ENCODE measurements at places on chromosomes 12 and 14.

DNA sequence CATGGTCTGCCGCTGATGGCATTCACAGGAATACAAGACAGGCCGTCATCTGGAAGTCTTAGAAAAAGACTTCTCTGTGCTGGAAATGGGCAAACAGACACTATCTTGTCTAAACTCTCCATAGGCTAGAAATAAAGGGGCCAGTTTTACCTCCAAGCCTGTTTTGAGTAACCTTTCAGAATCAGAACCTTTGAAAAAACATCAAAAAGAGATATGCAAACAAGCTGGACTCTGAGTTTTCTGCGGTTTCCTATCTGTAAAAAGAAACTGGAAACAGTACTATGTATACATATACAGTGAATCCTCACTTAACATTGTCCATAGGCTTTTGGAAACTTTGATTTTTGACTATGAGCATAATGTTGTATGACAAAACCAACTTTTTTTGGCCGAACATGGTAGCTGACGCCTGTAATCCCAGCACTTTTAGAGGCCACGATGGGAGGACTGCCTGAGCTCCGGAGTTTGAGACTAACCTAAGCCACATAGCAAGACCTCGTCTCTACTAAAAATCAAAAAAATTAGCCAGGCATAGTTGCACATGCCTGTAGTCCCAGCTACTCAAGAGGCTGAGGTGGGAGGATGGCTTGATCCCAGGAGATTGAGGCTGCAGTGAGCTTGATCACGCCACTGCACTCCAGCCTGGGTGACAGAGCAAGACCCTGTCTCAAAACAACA is 92.9 kb upstream of the MAX start:
- DNase-seq: no peak

DNA sequence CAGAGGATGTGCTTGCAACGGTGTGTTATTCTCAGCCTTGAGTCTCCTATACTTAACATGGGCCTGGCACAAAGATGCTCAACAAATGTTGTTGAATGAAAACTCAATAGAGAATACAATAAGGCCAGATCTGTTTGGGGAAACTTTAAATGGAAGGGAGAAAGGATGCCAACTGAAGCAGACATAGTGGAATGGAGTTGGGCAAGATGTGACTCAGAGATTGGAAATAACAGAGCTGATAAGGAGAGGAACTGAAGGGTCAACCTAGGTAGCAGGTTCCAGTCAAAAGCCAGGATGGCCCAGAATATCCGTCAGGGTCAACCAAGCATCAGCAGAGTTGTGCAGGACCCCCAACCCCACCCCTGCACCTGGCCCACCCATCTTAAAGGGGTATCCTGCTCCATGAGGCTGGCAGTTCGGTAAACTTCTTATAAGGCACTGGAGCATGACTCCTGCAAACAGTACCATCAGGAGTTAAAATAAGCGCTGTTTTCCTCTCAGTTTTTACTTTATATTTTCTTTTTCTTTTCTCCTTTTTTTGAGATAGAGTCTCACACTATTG is 1.1 kb upstream of the BCDIN3D start:
- DNase-seq: no peak

- DNase-seq: no peak
These were observed 26.9 kb downstream of the IQSEC3 start for GRCh38 chr12:93266-94005.

- DNase-seq: peak; percentile 47
These were observed 84.4 kb downstream of the C2CD5 start for GRCh38 chr12:22459838-22460490.

GRCh38 chr12:20646239-20646827 is 48.8 kb upstream of the SLCO1C1 start:
- DNase-seq: no peak

DNA sequence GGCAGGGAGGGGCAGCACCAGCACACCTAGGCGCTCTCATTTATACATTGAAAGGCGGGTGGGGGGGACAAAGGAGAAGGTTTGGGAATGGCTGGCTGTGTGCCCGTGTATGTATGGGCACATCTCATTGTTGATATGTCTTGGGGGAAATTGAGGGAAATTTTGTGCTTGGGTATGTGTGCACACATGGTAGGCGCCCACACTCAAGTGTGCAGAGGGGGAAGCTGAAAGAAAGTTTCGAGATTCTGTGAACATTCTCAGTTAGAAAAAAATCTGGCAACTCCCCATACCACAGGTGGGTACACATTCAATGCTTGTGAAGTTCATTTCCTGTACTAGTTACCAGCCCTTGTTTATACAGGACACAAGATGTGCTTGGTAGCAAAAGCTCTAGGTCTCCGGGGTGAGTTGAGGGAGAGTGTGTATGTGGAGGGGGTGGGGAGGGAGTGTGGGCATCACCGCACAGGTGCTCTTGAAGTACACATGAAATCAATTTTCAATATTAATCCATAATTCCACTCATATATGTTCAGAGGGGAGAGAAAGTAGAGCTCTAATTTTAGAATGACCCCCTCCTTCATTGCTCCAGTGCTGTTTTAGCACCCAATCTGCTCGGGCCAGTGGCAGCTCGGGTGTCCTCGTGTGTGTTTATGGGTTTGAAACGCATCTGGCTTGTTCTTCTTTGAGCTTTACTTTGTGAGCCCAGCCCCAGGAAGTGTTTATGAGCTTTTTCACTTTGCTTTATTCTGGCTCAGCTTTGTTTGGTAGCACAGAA is 286.0 kb downstream of the ZFP36L1 start:
- no peak for DNase-seq

GRCh38 chr14:33369972-33370371 is 431.3 kb downstream of the NPAS3 start:
- no peak for DNase-seq

DNA sequence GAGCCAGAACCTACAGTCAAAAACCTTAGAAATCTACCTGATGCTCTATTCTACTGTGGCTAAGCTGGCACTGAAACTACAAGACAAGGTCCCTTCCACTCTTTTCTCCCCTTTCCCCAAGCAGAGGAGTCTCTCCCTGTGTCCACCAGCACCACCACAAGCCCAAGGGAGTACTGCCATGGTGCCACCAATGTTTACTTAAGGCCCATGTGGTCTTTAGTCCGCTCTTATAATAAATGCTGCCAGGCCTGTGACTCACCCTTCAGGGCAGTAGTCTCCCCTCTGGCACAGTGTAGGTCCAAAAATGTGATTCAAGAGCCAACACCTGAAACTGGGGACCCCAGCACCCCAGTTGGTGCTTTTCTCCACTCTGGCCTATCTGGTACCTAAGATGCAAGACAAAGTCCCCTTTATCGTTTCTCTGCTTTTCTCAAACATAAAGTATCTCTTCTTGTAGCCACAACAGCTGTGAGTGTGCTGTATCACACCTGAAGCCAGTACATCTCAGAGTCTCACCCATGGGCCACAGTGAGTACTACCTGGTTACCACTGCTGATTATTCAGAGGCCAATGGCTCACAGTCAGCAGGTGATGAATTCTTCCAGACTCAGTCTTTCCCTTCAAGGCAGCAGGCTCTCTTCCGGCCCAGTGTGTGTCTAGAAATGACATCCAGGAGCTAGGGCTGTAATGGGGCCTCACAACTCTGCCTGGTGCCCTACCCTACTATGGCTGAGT is 29.3 kb downstream of the SLC38A2 start:
- no peak for DNase-seq

DNA sequence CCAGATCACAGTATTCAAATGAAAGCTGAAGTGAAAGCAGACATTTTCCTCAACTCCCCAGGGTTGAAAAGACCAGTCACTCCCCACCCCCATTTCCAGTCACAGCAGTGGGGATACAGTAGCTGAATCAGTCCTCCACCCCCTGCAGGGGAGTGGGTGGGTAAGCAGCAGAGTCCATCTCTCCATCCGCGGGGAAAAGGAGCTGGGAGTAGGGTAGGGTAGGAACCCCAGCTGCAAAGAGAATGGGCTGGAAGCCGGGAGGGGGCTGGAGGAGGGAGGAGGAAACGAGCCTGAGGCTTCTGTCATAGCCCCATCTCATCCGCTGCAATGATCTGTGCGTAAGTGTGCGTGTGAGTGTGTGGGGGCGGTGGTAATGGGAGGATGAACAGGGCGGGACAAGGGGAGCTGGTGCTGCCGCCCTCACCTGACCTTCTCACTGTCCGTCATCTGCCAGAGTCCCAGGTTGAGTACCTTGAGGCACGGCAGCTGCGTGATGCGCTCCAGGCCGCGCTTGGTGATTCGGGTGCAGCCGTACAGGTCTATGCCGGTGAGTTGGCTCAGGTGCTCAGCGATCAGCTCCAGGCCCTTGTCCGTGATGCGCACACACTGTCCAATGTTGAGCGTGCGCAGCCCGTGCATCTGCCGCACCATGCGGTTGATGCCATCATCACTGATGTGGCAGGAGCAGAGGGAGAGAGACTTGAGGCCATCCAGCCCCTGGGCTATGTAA is 1.8 kb downstream of the FBXL14 start:
- no peak for DNase-seq

- DNase-seq: no peak
These were observed 3.5 kb downstream of the VWF start for GRCh38 chr12:6120796-6121473.

GRCh38 chr14:61438036-61438435 is 116.7 kb downstream of the PRKCH start:
- no peak for DNase-seq

DNA sequence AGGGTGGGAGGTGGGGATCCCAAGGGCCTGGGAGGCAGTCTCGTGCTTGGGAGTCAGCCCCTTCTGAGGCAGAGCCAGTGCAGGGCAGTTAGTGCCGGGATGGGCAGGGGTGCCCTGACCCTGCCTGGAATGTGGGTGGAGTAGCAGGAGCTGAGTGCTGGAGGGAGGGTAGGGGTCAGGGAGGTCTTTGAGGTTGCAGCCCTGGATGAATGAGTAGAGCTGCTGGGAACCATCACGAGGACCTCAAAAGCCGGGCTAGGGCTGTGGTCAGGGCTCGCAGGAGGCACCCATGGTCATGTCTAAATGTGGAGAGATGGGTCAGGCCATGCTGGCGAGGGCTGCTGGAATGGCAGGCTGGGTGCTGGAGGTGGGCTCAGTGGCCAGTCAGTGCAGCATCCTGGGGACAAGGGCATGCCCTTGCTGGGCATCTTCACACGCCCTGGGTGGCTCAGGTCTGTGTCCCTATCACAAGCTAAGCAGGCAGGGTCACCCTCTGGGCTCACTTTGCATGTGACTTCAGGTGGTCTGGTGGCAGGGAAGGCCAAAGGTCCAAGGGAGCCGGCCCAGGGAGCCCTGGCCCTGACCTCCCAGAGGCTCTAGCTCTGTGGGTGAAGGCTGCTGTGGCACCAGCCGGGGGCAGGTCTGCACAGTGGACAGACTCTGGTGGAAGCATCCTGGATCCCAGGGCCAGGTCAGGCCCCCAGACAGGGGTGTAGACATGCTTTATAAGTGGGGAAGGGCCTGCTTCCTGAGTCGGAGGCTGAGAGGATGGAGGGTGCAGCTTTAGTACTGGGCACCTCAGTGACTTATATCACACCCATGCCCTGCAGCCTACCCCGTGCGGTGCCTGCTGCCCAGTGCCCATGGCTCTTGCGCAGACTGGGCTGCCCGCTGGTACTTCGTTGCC is 24.5 kb downstream of the PAPLN start:
- DNase-seq: no peak

- DNase-seq: no peak
These were observed 8.3 kb downstream of the DIO2 start for GRCh38 chr14:80202888-80203562.

- DNase-seq: no peak
These were observed 79.8 kb downstream of the TMEM260 start for GRCh38 chr14:56659378-56659777.

DNA sequence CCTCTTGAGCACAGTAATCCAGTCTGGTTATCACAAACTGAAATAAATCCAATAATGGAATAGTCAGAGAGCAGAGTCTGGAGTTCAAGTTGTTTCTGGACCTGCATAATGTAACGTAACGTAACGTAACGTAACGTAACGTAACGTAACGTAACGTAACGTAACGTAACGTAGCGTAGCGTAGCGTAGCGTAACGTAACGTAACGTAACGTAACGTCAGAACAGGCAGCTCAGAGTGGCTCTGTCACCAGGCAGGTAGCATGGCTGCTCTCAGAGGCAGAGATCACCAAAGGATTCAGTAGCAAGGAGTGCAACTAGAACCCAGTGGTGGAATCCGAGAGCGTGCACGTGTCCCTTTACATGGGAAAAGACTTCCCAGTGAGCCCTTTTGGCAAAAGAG is 85.7 kb upstream of the USP44 start:
- no peak for DNase-seq

DNA sequence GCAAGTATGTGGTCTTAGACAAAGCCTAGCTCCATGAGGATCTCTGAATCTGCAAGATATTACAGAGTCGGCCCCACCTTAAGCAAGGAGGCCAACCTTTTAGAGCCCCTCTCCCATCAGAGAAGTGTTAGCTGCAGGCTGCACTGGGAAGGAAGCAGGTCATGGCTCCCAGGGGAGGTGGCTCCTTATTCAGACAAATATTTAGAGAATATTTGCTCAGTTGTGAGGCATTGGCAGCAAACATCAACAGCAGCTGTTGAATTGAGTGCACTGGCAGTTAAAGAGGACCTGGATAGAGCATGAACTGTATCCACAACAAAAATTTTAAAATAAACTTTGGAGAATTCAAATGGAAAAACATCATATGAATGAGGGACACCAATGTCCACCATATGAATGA is 44.7 kb downstream of the FSCB start:
- no peak for DNase-seq

DNA sequence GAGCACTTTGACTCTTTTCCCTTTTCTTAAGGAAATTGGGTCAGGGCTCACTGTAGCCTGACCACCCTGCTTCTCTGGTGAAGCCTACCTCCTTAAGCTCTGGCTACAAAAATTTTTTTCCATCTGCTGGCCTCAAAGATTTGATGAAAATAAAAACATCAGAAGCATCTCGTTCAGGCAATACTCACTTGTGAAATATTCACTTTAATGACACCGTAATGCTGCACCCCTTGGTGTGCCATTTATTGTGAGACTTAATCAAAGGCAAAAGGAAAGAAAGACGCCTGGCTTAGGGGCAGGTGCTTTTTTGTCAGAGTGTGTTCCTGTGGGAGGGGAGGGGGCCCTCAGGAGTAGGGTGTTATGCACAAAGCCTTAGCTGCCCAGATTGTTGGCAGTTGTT is 155.0 kb upstream of the TMPO start:
- DNase-seq: no peak

DNA sequence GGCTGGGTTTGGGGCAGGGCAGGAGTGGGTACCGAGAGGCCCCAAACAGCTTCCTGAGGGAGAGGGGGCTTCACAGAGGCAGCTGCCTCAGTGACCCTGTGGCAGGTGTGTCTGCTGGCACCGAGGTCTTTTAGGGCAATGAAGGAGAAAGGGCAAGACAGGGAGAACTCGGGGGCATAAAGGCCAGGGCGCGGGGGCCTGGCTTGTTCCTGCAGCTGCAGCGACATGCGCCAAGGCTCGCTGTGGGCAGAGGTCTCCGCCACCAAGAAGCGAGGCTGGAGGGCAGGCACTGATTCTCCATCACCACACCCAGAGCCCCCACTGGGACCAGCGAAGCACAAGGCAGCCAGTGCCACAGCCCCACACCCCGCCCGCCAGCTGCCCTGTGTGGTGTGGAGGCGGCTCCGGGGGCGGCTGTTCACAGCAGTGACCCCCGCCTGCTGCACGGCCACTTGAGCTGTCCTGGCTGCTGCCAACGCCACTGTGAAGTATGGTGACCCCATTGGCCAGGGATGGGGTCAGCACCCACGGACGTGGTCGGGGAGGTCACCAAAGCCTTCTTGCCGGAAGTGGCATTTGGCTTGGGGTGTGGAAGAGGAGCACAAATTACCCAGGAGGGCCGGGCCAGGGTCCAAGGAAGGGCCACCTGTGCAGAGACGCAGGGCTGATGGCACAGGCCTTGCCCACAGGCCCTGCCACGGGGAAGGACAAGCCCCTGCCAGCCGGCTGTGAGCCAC is 16.4 kb downstream of the BAG5 start:
- no peak for DNase-seq

All from left lung (tissue), 14 donors.